ENCODE measurements at places on chromosomes 3 and 15.

- no peak for DNase-seq
These were observed 37.4 kb downstream of the SLC9A9 start for GRCh38 chr3:143810953-143811265.

DNA sequence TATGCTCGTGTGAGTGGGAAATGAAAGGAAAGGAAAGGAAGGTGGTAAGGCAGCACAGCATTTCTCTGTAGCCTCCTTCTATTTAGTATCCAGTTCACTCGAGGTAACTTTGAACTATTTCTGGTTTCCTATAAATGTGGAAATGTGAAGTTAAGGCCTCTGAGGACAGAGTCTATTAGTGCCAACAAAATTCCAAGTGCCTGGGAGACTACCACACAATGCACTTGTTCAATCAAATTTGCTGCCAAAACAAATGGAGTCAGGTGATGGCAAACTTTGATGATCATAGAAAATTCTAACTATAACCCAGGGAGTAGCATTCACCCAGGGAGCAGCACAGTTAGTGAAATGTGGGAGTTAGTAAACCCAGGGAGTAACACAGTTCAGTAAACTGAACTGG is 155.1 kb downstream of the ALCAM start:
- DNase-seq = no peak

GRCh38 chr3:145721273-145721805 is 439.6 kb downstream of the PLOD2 start:
- no peak for DNase-seq

DNA sequence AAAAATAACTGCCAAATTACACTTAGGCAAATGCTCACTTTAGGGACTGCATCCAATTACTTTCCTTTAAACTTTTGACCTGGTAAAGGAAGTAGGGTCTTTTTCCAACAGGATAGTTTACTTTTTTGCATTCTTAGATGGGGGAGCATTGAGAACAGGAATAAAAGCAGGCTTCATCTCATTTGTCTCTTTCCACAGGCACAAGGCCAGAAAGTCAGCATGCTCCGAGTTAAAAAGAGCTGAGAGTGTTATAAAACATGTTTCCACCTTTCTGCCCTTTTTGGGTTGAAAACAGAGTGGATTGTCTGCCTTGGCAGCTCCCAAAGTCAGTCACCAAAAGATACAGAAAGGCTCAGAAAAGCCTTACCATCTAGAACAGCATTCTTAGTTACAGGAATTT is 404.9 kb upstream of the ALCAM start:
- DNase-seq = peak; percentile 27

- DNase-seq = no peak
These were observed 14.5 kb downstream of the HIGD2B start for GRCh38 chr15:72671525-72671924.

- DNase-seq = no peak
These were observed 37.1 kb downstream of the SEMA3G start for GRCh38 chr3:52407779-52408178.

- no peak for DNase-seq
These were observed 6.9 kb upstream of the CLPX start for GRCh38 chr15:65192016-65192415.

GRCh38 chr15:75650908-75651809 is 3.4 kb downstream of the SNX33 start:
- no peak for DNase-seq

- no peak for DNase-seq
These were observed 6.6 kb downstream of the PLS1 start for GRCh38 chr3:142602619-142603385.

GRCh38 chr15:81015621-81016488 is 15.1 kb downstream of the TLNRD1 start:
- DNase-seq = no peak

- no peak for DNase-seq
These were observed 140.4 kb downstream of the NEK10 start for GRCh38 chr3:27228805-27229204.

- no peak for DNase-seq
These were observed 26.5 kb downstream of the DUOX2 start for GRCh38 chr15:45087513-45087912.

DNA sequence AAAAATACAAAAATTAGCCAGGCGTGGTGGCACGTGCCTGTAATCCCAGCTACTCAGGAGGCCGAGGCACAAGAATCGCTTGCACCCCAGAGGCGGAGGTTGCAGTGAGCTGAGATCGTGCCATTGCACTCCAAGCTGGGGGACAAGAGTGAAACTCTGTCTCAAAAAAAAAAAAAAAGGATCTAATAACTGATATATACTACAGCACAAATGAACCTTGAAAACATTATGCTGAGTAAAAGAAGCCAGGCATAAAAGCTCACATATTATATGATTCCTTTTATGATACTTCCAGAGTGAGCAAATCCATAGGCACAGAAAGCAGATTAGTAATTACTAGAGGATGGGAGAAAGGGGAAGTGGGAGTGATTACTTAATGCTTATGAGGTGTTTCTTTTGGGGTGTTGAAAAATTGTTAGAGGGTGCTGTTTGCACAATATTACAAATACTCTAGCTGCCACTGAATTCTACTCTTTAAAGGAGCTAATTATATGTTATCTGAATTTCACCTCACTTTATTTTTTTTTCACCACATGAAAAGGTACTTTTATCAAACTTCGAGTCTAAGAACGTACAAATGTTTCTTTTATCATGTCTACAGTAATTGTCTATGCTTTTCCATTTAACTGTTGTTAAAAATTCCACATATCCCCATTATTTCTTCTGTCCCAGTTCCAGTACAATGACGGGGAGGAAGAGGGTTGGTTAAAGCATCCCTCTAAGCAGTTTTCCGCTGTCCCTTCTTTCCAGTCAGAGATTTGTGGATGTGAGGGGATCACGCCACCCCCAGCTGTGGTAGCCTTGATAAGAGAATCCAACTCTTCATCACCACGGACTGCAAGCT is 77.7 kb upstream of the FAM174B start:
- no peak for DNase-seq

DNA sequence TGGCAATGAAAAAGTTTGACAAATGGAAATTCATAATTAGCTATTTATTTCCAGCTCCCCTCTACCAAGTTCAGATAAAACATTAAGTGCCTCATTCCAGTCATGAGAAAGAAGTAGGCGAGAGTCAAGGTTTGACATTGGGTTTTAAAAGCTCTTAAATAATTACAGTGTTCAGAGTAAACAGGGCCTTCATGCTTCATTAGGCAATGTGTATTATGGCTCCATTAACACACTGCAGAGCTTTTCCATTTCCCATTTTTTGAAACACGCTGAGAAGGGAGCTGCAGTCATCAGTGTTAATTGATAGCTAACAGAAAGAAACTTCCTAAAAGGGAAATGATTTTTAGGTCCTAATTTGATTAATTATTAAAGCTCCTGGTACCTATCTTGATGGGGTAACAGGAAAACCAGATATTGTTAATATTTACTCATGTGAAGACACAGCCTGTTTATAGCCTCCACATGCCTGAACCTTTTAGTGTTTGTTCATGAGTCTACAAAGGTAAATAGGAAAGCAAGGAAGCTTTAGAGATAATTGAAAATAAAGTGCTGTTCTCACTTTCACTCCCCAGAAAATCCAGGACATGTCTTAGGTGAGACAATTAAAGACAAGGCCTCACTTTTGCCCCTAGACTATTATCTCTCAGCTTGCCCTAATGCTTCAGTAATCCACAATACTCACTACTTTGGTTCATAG is 28.7 kb downstream of the SST start:
- DNase-seq = no peak

GRCh38 chr3:31035681-31036080 is 141.2 kb upstream of the GADL1 start:
- no peak for DNase-seq

GRCh38 chr3:80688814-80689213 is 921.0 kb upstream of the ROBO1 start:
- peak; percentile 28 for DNase-seq

GRCh38 chr15:89376388-89376787 is 41.8 kb upstream of the POLG start:
- no peak for DNase-seq

DNA sequence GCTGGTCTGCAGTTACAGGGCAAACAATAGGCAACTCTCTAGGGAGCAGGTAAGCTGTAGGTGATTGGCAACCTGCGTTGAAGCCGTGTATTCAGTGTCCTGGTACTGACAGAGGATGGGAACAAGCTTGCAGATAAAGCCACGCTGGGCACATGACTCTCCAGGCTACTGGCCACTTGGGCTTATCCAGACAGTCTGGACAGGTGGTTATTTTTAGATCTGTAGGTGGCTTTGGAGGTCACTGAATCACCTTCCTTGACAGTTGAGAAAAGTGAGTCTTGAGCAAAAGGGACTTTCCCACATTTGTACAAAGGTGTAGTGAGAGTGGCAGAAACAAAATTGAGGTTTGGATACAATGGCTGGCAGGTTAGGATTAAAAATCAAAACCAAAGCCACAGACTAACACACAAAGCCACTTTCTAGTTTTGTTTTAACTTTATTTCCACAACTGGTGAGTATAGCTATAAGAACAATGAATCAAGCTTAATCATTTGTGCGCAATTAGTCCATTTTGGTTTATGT is 22.3 kb upstream of the IL1RAP start:
- DNase-seq = no peak

GRCh38 chr3:132660811-132661070 is 612 bp downstream of the UBA5 start:
- DNase-seq = no peak

- peak; percentile 85 for DNase-seq
These were observed 47.8 kb upstream of the ADGRG7 start for GRCh38 chr3:100561459-100562158.

All from fibroblast of skin of abdomen (primary cell).